ENCODE measurements at places on chromosomes 2 and 18.

GRCh38 chr2:195538937-195539336 lies 118.1 kb upstream of the SLC39A10 start:
- DNase-seq = no peak

DNA sequence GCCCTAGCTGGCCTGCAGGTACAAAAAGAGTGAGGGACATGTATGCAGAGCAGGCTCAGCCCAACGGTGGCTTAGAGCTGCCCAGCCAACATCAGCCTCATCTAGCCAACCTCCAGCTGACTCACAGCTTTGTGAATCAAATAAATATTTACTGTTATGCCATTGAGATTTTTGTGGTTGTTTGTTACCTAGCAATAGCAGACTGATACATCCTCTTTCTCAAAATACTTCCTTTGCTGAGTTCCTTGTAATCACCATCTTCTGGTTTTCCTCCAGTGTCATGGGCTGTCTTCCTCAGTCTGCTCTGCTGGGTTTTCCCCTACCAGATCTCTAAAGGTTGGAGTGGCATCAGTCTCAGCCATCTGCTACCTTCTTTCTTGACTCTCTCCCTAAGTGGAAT lies 126.6 kb upstream of the SLC1A4 start:
- DNase-seq = no peak

DNA sequence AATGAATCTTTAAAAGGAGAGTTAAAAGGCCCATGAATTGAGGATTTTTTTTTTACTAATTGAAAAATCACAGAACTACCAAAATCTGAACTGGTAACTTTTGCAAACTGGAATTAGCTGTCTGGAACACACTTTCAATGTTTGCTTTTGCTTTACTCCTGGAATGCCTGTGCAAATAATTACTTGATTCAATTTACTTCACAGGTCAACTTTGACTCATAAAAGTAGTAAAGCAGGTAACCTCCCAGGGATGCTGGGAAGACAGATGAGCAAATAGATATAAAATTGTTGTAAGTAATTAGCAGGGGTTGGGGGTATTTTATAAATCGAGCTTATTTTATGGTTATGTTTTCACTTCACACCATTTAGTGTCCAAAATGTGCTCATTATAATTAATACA lies 398.3 kb upstream of the HNRNPA3 start:
- peak; percentile 56 for DNase-seq

GRCh38 chr18:62938006-62938405 lies 222.7 kb downstream of the PHLPP1 start:
- DNase-seq = no peak

GRCh38 chr2:100580367-100581276 lies 17.8 kb downstream of the PDCL3 start:
- DNase-seq = no peak

DNA sequence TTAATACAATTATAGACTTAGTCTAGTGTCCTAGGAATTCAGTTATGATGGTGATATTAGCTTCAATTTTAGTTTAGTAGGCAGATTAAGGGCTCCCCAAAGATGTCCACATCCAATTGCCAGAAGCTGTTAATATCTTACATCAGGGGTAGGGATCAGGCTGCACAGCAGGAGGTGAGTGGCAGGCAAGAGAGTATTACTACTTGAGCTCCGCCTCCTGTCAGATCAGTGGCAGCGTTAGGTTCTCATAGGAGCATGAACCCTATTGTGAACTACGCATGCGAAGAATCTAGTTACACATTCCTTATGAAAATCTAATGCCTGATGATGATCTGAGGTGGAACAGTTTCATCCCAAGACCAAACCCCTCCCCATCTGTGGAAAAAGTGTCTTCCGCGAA lies 54.9 kb downstream of the NYAP2 start:
- DNase-seq = no peak

DNA sequence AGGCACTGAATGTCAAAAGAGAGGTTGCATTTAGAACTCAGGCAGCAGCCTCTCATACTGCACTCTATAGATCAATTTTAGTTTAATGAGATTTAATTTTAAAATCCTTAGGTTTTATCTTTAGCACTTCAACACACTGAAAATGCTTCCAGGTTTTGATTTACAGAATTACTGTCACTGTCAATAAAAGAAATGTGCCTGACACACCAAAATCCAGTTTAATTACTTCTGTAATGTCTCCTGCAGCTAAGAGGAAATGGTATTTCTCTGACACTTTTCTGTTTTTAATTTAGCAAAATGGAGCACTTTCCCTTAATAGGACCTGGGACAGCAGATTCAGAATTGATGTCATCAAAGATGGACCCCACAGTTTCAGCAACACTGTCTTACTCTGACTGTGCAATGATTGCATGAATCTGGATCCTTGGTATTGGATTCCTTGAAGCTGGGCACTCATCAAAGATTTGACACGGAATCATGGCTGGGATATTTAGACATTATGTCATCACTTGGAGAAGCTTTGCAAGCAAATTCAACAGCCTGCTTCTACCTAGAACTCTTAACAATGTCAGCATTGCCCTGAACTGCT lies 576.5 kb downstream of the NRXN1 start:
- DNase-seq = no peak

DNA sequence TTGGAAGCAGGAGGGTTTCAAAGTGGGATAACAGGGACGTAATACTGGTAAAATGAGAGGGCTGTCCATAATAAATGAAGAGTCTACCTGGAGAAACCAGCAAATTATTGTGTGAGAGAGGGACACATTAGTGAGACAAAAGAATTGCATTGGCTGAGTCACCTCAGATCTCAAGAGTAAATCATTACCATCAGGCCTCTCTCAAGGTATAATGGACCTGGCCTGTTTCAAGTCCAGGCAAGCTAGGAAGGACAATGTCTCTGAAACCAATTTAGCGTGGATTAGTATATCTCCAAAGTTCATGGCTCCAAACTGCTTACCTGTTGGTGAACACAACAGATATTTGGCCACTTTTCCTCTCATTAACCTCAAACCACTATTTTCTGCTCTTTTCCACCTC lies 471.4 kb downstream of the CMPK2 start:
- DNase-seq = peak; percentile 49

GRCh38 chr18:78542204-78542603 lies 437.4 kb upstream of the SALL3 start:
- DNase-seq = no peak

DNA sequence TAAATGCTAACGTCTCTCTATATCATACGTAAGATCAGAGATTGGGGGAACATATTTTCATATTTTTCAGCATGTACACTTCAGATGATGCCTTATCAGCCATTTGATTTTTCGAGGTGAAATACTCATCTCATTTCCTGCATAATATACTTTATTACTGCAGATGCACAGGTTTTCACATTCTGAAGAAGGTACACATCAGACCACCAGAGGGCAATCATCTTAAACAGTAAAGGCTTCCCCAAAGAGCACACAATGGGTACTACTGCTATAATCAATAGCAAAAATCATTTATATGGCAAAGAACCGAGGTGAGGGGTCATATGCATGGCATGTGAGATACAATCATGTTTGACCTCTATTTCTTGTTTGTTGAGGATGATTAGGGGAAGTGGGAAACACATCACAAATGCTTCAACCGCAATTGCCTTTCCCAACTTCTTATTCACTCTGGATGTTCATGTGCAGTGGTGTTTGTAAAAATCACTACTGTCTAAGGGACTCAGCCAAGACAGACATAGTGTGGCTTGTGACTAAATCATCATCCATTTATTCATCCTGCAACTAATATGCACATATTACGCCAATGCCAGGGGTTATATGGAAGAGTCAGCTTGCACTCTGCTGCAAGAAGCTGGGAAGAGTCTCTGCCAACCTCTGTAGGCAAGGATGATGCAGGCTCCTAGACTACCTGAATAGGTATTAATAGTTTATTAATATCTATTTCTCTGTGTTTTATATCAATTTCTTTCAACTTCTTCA lies 118.7 kb downstream of the EPB41L3 start:
- DNase-seq = peak; percentile 58

All from renal cortical epithelial cell (primary cell).